ENCODE measurements at places on chromosomes 4 and X. TPM values are rescaled to one million over a fixed set of nuclear protein-coding genes. Genes with fewer than 3 reads are reported as not detected.

SOD3 gene
- not detected for total RNA-seq

- DNase-seq: no peak
These were observed 14.8 kb downstream of the CD38 start for GRCh38 chr4:15792974-15793373.

PPA2 gene
- 50.8 TPM for total RNA-seq

- no peak for DNase-seq
These were observed 36.4 kb upstream of the LCORL start for GRCh38 chr4:18057821-18058533.

GRCh38 chr4:16001484-16001858, 38.5 kb upstream of the FGFBP2 start:
- peak; percentile 67 for DNase-seq

TBC1D19 gene
- 7.1 TPM for total RNA-seq

RASSF6 gene
- total RNA-seq: not detected

DNA sequence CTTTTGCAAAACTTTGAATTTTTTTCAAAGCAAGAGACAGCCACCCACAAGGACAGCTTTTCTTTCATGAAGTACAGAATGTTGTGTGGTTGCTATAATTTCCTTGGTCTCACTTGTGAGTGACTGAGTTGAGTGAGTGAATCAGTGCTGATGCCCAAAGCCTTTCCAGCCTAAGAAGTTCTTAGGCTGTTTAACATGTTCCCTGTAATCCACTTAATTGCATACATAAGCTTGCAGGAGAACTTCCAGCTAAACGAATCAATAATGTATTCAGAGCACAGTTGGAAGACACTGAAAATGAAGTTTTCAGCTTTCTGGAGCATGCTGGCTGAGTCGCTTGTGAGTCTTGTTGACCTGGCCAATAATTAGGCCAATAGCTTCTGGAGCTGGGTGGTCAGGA, 42.0 kb upstream of the GK2 start:
- DNase-seq: no peak

- no peak for DNase-seq
These were observed 69.0 kb downstream of the DMD start for GRCh38 chrX:33142331-33142730.

DNA sequence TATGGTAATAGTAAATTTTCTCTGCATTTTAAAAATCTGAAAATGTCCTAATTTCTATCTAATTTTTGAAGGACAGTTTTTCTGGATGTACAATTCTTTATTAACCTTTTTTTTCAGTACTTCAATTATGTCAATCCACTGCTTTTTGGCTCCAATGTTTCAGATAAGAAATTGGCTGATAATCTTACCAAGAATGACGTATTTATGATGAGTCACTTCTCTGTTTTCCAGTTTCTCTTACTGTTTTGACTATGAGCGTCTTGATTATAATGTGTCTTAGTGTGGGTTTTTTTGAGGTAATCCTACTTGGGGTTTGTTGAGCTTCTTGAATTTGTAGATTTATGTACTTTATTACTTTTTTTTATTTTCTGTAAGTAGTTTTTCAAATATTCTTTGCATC, 47.2 kb downstream of the UGT2B11 start:
- DNase-seq: no peak

- DNase-seq: no peak
These were observed 552.6 kb downstream of the PCDH19 start for GRCh38 chrX:99857455-99857854.

CXCL6 gene
- 0.26 TPM for total RNA-seq

SPANXB1 gene
- not detected for total RNA-seq

GRCh38 chrX:44462850-44463249, 79.8 kb downstream of the FUNDC1 start:
- peak; percentile 30 for DNase-seq

GRCh38 chrX:147498796-147499195, 412.9 kb upstream of the FMR1 start:
- DNase-seq: no peak

GRCh38 chr4:87608229-87608628, at the start of gene DSPP:
DSPP (plus strand) TSS chr4:87608529; CDS start chr4:87610909, 2,380 bp downstream.
- no peak for DNase-seq

TKTL2 gene
- not detected for total RNA-seq

DNA sequence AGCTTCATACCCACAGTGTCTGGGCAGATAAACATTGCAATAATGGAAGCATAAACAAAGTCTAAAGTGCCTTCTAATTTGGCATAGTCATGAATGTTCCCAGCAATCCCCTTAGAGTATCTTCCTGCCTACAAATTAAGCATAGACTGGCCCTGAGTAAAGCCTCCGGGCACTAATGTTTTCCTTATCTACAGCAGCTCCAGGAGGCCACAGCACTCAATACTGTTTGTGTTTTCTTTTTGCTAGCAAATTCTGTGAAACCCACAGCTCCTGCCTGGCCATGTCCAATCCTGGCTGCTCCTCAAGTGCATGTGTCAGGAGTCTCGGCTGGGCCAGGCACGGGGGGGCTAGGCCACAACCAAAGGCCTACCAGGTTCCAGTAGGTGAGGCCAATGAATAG, 102.7 kb upstream of the TBC1D9 start:
- no peak for DNase-seq

DNA sequence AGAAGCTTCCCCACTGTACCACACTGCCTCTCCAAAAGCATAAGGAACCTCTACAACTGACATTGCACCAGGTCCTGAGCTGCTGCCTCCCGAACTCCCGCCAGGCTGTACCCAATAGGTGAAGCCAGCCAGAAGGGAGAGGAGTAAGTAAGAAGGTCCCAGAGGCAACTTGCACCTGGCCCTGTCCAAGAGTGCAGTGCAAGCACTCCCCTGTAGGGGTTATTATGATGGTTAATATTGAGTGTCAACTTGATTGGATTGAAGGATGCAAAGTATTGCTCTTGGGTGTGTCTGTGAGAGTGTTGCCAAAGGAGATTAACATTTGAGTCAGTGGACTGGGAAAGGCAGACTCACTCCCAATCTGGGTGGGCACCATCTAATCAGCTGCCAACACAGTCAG, 879.3 kb upstream of the SLIT2 start:
- no peak for DNase-seq

DNA sequence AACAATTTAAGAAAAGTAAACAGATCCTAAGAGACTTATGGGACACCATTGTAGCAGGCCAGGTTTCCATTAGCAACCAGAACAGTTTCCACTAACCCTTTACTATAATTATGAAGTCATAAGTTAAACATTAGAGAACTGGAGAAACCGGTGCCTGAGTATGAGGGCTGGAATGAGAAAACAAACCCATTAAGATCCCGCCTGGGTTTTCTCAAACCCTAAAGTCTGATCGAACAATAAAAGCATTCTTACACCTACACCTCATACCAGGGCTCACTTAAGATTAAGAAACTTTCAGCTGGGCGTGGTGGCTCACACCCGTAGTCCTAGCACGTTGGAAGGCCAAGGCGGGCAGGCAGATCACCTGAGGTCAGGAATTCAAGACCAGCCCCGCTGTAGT, 13.7 kb upstream of the DHX15 start:
- DNase-seq: no peak

- DNase-seq: no peak
These were observed 171.6 kb upstream of the POU3F4 start for GRCh38 chrX:83336454-83336853.

PPBP gene
- not detected for total RNA-seq

C4orf50 gene
- total RNA-seq: under 0.01 TPM

NLGN4X gene
- total RNA-seq: 0.26 TPM

DNA sequence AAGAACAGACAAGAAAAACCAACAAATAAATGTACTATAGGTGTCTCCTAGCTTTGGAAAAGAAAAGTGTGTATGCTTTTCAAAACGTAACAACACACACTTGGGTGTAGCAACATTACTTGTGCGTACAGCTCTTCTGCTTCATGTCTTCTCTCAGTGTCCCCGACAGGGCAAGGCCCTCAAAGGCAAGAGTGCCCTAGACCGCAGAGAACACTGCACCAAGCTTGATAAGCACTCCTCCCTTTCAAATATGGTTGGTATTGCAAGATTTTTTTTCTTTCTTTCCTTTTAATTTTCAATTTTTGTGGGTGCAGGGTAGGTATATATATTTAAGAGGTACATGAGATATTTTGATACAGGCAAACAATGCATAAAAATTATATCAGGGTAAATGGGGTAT, 106.8 kb downstream of the EIF4E start:
- DNase-seq: no peak

DNA sequence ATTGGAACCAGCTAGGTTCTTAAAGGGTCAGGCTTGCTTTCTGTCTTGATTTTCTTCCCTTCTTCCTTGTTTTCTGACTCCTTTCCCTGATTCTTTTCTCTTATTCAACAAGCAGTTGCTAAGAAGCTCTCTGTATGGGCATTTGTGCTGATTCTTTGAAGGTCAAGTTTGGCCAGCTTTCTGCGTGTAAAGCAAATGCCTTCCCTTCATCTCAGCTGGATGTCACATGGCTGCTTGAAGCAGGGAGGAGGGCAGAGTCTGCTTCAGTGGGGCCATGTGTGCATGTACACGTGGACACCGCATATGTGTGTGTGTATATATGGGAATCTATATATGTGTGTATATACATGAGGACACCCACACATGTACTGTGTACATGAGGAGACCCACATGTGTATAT, 139.9 kb upstream of the ATP6AP2 start:
- no peak for DNase-seq

- DNase-seq: no peak
These were observed 20.0 kb upstream of the BMP2K start for GRCh38 chr4:78756137-78756536.

ARSJ gene
- 15.4 TPM for total RNA-seq

GRCh38 chr4:22745234-22745633, 52.5 kb downstream of the GBA3 start:
- DNase-seq: no peak

- no peak for DNase-seq
These were observed 12.9 kb upstream of the WDR19 start for GRCh38 chr4:39169426-39169825.

WNK3 gene
- 0.38 TPM for total RNA-seq

CDX4 gene
- not detected for total RNA-seq

LDB2 gene
- 360 TPM for total RNA-seq

Measured in dermis microvascular lymphatic vessel endothelial cell (primary cell).